ENCODE measurements at places on chromosomes 3 and 15.

GRCh38 chr3:171401432-171401831 is 58.8 kb downstream of the TNIK start:
- no peak for DNase-seq

GRCh38 chr15:75666823-75667501 is 19.2 kb downstream of the SNX33 start:
- DNase-seq = no peak

GRCh38 chr15:29945943-29946596 is 123.8 kb upstream of the TJP1 start:
- no peak for DNase-seq

DNA sequence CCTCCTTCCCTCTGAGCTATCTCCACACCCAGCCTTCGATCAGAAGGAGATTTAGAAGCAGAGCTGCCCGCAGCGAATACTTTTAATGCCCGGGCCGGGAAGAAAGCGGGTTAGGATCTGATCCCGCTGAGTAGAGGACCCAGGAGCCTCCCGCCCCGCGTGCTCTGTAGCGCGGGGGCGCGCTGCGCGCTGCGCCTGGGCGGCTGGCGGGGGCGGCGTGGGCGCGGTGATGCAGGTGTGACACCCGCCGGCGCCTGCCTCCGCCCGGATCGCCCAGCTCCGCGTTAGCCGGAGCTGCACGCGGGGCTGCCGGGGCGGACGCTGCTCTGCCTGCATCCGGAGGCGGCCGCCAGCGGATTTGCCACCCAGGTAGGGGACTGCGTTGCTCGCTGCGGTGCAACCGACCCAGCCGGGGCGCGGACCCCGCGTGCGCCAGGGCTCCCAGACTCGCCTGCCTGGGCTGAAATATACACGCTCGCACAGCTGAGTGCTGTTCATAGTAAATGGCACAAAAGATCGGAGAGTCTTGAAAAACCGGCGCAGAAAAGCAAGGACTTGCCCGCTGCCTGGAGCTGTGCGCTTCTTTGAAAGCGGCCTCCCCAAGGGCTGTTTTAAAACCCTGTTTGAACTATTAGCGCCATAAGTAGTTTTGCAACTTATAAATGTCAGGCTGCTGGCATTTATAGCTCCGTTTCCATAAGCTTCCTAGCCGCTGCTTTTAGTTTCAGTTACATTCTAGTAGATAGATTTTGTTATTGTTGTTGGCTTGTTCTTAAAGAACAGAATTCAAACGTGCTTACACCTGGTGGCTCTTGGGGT is at the start of gene SV2B:
Gene SV2B (plus strand): TSS at position 263 of the 819 bp plus-strand sequence. CDS start 126,007 bp downstream, outside the sequence.
- peak; percentile 75 for DNase-seq

GRCh38 chr3:171865191-171865865 is 22.2 kb downstream of the TMEM212 start:
- no peak for DNase-seq

- peak; percentile 82 for DNase-seq
Observed at GRCh38 chr15:75454471-75455378, 3.2 kb upstream of the SIN3A start.

GRCh38 chr3:144957398-144958101 is 985.9 kb downstream of the DIPK2A start:
- DNase-seq = no peak
